ENCODE measurements at places on chromosomes 3 and 15.

DNA sequence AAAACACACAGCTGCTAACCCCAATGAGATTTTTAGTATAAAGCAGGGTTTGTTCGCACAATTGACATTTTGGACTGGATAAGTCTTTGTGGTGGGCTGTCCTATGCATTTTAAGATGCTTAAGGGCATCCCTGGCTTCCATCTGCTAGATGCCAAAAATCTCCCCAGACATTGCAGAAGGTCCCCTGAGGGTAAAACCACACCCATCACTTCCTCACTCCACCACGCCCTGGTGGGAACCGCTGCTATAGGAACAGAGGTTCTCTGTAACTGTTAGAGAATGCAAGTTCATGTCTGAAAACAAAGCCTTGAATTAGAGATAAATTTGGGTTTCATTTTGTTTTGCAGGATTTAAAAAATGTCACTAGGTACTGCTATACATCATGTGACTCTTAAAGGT lies 67.7 kb downstream of the ARHGEF26 start:
- no peak for DNase-seq

DNA sequence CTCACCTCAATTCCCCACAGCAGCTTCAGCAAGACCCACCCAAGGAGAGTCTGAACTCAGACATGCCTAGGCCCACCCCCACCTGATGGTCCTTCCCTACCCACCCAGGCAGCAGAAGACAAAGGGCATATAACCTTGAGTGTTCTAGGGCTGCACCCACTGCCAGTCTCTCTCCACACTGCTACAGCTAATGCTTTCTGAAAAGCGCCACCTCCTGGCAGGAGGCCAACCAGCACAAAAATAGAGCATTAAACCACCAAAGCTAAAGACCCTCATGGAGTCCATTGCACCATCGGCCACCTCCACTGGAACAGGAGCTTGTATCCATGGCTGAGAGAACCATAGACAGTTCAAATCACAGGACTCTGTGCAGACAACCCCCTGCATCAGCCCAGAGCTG lies 11.3 kb upstream of the RPL39L start:
- peak; percentile 18 for DNase-seq

- no peak for DNase-seq
Measured at GRCh38 chr3:175357758-175358157, 498.6 kb downstream of the NAALADL2 start.

DNA sequence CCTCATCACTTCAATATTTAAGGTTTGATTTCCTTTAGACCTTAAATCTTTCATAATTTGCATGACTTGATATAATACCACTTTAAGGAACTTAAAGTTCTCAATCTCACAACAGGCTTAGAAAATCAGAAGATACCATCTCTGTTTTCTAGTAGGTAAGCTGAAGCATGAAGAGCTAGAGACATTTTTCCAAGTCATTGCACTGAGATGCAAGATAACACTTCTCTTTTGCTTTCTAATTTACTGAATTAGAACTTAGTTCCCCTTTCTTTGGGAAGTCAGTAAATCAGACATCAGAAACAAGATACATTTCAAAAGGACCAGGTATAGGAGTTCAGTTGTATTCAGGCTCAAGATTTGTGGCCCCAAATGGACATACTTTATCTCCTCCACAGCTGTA lies 79.7 kb downstream of the DZIP3 start:
- DNase-seq, result no peak

DNA sequence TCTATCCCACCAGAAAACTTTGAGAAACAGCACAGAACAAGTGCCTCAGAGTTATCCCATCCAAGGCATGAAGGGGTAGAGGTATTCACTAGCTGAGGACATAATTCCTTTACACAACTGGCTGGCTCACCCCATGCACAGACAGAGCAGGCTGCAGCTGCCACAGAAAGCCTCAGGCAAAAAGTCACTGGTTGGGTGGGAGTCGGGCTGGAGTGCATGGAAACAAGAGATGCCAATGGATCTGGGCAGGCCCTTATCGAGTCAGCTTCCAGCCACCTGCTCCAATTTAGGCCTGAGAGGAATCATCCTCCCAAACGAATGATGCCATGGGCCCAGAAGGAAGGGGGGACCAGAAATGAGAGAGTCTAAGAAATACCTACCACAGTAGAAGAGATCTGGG lies 83.0 kb downstream of the RSL24D1 start:
- DNase-seq, result no peak

- peak; percentile 72 for DNase-seq
Measured at GRCh38 chr15:48645558-48646330, at the start of gene FBN1. TSS of gene FBN1 (minus strand) at chr15:48645709. CDS start at chr15:48644769, 940 bp downstream.

- DNase-seq, result no peak
Measured at GRCh38 chr3:19392150-19392549, 243.8 kb downstream of the KCNH8 start.

- DNase-seq, result no peak
Measured at GRCh38 chr3:9153904-9154619, 95.4 kb downstream of the SRGAP3 start.

DNA sequence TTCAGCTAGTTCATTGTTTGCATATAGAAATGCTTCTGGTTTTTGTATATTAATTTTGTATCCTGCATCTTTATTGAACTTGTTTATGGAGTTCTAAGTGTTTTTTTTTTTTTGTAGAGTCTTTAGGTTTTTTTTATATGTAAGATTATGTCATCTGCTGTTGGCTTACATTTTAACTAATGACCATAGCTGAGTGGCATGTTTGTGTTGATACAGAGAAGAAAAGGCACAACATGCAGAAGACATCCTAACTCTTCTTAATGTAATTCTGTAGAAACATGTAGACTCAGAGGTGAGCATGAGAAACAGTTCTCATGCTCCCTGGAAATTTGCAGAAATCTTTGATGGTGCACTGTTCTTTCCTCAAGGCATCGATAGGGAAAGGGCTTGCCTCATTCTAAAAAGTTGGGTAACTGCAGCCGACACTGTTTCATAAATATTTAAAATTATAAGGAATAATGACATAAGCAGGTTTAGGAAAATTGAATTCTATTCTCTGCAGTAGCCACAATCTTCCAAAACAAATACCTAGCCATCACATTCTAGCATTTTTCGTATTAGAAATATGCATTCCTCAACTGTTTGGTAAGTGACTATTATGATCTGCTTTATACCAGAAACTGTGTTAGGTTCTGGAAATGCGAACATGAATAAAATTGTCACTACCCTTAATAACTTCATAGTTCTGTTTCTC lies 499.6 kb upstream of the KCNMB2 start:
- DNase-seq, result no peak

- DNase-seq, result no peak
Measured at GRCh38 chr3:34382859-34383258, 584.4 kb downstream of the PDCD6IP start.

DNA sequence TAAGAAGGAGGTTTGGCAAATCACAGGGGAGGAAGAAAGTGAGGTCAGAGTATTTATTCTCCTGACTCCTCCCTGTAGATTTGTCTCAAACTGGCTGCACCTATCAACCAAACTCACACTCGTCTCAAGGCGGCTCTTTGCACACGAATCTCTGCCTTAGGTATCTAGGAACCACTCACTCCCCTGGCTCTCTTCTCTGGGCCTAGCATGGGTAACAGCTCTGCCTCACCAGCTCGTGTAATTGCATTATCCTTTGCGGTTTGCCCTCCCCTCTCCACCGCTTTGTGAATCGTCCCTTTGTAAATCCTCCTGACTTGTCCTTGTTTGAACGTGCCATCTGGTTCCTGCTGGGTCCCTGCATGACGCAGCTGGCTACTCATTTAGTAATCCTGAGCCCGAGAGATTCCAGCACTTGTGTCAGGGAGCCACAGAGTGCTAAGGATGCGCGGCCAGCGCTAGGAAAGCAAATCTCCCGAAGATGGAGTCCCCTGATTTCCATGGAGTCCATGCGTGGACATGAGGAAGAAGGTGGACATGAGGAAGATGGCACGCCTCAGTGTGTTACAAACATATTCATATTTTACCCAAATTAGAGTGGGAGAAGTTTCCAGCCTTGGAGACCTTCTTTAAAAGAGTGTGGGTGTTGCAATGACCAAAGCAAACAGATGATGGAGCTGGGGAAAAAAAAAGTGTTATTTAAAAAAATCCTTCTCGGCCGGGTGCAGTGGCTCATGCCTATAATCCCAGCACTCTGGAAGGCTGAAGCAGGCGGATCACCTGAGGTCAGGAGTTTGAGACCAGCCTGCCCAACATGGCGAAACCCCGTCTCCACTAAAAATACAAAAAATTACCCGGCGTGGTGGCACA lies 26.7 kb downstream of the NRROS start:
- DNase-seq, result no peak

GRCh38 chr15:98143116-98143515 lies 182.6 kb downstream of the ARRDC4 start:
- DNase-seq, result no peak

DNA sequence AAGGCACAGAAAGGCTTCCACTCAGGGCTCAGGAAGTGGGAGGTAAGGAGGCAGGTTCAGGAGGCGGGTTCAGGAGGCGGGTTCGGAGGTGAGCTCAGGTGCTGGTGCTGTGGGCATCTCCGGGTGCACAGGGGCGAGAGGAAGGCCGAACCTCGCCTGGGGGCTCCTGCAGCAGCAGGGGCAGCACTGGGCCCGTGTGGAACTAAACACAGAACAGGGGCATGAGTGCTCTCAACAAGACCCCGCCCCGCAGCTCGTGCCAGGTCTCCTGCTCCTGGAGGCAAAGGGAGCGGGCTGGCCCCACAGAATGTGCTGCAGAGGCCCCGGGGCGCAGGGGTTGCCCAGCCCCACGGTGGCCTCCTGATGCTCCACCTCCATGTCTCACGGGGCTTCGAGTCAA lies 13.7 kb downstream of the ZDHHC19 start:
- DNase-seq, result no peak

GRCh38 chr3:46662771-46663551 lies 30.5 kb downstream of the ALS2CL start:
- no peak for DNase-seq

DNA sequence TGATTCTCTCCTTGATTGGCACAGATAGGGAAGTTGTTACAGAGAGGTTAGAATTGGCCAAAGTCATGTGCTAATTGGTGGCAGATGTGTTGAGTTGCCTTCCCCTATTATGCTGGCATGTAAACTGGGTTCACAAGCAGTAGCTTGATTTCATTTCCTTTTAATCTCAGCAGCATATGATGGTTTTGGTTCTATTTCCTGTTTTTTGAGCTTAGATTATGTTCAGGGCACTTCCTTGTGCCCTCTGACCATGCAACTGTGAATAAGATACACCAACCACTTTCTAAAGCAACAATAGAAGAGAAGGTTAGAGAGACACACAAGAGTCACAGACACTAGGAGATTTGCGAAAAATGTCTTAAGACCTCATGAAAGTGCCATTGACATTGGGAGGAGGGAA lies 16.5 kb downstream of the HPS3 start:
- no peak for DNase-seq

- DNase-seq, result no peak
Measured at GRCh38 chr15:77480859-77481633, 60.4 kb downstream of the HMG20A start.

DNA sequence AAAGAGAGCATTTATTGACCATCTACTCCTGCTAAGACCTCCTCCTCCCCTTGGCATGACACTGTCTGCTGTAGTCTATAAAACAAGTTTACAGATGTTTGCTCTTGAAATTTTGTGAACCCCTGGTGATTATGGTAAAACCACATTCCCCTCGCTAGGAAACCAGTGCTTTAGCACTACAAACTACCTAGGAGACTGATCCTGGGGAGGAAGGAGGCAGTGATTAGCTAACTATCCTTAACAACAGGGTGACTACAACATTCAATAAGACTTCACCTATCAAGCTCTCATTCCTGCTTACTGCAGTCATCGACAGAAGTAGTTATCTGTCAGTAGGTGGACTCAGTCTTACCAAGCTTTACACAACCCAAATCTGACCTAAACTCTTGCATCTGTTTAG lies 371.3 kb downstream of the TUSC7 start:
- DNase-seq, result no peak

DNA sequence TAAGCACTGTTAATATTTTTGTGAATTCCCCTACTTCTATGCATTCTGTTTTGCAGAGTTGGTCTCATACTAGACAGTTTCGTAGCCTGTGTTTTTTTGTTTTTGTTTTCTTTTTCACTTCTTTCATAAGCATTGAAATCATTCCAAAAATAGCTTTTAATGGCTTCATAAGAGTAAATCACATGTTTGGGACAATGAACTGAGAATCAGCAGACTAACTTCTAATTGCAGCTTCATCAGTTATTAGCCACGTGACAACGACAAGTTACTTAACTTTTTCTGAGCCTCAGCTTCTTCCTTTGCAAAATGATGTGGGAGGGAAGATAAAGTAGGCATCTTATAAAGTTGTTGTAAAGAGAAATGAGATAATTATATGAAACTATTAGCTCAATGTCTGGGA lies 124.8 kb downstream of the LIPC start:
- DNase-seq, result no peak

- DNase-seq, result no peak
Measured at GRCh38 chr3:122312826-122313225, 12.2 kb upstream of the CSTA start.

DNA sequence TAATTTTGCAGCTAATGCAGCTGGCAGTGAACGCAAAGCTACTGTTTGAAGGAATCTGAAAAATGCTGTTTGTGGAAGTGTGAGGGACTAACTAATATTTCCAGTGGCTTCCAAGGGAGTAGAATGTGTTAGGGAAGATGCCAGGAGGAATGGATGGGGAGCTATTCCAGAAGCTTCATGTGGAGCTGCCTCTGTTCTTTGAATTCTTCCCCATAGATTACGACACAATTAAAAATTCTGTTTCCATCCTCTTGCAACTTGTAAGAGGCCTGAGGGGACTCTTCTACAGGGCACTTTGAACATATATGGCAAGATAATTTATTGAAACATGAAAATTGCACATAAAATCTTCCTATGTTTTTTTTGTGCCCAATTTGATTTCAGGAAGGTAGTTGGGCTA lies 74.3 kb upstream of the CTXND1 start:
- DNase-seq, result no peak

- no peak for DNase-seq
Measured at GRCh38 chr3:153232851-153233271, 70.8 kb downstream of the RAP2B start.

GRCh38 chr3:126538316-126538715 lies 14.4 kb downstream of the CHST13 start:
- DNase-seq, result no peak

DNA sequence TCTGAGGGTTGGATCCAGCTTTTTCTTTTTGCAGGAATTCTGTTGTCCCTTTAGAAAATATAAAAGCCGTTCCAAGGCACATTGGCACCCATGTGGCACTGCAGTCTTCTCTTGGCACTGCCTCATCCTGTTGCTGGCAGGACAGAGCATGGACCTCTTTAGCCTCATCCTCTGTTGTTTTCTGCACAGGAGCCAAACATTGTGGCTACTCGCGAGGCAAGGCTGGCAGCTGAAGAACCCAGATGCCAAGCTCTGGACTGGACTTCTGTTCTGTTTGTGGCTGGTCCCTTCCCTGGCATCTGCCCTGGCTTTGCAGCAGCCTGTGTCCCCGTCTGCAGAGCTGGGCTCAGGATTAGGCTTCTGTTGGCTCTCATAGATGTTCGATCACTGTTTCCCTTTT lies 224.7 kb upstream of the TBC1D5 start:
- DNase-seq, result no peak

- DNase-seq, result peak; percentile 12
Measured at GRCh38 chr15:27587810-27588209, 511.3 kb downstream of the OCA2 start.

All from endothelial cell (in vitro differentiated cells).